Mucosa of descending colon (tissue), 3 donors: ENCODE measurements at places on chromosomes 2 and 18.

DNA sequence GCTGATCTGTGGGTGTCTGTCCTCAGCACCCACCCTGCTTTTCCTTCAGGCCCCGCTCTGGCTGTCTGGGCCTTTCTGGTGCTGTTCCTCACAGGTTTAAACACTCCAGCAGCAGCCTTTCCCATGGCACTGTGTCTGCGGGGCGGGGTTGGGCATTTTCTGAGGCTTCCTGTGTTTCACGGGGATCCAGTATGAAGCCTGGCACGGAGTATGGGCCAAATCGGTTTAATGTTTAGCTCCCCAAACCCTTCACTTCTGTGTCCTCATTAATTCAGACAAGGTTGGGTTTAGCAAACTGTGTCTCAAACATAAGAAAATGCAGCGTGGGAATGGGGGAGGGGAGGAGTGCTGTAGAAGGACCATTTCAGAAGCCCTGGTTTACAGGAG is 44.9 kb downstream of the HPCAL1 start:
- no peak for DNase-seq

DNA sequence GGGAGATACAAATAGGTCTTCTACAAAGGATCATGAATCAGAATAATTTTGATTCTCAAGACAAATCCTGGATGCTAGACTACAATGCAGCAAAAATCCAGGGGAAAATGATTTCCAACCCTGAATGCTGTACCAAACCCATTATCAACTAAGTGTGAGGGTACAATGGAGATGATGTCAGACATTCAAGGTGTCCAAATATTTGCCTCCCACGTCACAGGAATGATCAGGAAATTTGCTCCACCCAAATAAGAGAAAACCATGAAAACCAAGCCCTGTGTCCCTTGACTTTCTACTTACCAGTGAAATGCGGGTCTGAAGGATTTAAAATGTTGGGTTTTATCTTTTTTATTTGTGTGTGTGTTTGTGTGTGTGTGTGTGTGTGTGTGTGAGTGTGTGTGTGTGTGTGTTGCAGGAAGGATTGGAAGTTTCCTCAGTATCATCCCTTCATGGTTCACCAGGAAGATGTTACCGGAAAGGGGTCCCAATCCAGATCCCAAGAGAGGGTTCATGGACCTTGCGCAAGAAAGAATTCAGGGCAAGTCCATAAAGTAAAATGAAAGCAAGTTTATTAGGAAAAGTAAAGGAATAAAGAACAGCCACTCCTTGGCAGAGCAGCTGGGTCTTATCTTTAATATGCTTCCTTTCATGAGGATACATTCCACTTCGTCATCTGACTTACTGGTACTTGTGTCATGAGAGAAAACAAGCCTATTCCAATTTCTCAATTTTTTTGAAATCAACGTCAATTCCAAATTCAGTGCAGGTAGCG is 61.1 kb upstream of the ID2 start:
- peak; percentile 24 for DNase-seq

DNA sequence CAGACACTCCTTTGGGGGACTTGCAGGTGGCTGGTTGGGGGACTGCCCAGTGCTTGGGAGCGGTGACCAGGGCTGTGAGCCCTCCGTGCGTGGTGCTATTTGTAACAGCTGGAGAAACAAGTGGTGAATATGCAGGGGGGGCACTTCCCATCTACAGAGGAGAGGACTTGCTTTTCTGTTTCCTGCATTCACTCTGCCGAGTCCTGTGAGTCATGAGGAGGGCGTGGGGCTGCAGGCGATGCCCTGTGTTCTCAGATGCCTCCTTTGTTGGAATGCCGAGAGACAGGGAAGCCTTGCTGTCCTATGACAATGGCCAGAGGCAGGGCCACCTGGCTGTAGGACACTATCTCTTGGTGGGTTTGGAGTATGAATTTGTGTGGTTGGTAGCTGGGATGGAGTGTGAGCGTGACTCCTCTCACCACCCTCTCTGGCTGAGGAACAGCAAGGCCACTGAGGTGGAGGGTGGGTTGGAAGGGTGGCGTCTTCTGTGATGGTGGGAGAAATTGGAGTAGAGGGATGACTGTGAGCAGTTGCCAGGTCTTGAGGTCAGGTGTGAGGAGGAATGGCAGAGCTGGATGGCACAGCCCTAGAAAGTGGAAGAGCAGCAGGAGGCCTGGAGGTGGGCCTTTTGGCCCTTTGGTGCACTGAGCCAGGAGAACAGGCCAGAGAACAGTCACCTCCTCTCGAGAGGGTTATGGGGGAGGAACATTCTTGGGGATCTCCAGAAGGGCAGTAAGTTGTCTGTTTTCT is 24.3 kb downstream of the FHOD3 start:
- DNase-seq = no peak

DNA sequence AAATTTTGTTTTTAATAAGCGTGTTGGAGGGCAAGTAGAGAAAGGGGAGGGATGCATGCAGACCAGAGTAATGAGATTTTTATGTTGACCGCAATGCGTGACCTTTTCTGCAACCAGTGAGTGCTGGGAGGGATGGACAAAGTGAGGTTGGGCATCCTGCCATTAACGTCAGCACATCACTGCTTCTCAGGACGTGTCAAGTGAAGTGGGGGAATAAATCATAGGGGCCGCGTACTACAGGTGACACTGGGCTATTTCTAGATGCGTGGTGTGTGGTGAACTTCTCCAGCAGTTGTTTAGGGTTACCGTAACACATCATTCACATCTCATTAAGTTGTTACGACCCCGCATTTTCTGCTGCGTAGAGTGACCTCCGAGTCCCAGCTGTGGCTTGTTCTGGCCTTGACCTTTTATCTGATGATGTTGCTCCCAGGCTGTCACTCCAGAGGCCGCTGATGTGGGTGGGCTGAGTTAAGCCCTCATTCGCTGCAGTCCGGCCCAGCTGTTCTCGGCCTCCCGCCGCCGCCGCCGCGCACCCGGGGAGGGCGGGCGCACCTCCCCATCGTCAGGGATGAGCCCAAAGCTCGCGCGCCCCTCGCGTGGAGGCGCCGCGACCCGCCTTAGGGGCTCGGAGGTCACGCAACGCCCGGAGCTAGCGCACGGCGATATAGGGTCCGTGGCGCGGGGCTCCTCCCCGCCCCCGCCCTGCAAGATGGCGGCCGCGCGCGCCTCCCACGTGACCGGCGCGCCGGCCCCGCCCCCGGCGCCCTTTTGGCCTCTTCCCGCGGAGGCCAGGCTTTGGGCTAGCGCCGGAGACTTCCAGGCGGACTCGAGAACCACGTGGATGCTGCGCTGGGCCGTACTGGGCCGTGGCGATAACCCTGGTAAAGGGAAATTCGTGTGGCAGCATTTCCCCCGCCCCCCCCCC is 3.5 kb downstream of the ZCCHC2 start:
- DNase-seq = peak; percentile 88

GRCh38 chr18:1573732-1574131 is 669.1 kb downstream of the ADCYAP1 start:
- DNase-seq = no peak

GRCh38 chr2:226478109-226478809 is 321.4 kb downstream of the IRS1 start:
- peak; percentile 25 for DNase-seq

DNA sequence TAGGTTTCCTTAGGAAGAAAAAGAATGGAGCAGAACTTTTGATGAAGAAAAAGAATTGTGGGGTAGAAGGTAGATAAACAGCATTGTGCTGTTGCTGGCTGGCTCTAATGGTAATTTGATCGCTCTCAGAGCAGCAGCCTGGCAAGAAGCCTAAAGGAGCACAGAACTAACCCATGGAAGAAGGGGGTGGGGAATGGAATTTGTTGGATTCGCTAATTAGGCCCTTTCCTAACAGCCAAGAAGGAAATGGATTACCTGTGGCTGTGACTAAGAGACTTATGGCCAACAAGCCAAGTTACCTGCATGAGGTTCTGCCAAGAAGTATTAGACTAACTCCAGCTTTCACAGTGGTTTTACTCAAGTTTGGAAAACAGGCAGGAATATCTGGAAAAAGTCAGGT is 210.6 kb downstream of the IKZF2 start:
- no peak for DNase-seq
